ENCODE measurements at places on chromosomes 12 and 14.

- no peak for DNase-seq
These were observed 1.6 kb upstream of the CKB start for GRCh38 chr14:103524002-103524935.

GRCh38 chr12:13210236-13211190 is 14.0 kb downstream of the EMP1 start:
- no peak for DNase-seq

DNA sequence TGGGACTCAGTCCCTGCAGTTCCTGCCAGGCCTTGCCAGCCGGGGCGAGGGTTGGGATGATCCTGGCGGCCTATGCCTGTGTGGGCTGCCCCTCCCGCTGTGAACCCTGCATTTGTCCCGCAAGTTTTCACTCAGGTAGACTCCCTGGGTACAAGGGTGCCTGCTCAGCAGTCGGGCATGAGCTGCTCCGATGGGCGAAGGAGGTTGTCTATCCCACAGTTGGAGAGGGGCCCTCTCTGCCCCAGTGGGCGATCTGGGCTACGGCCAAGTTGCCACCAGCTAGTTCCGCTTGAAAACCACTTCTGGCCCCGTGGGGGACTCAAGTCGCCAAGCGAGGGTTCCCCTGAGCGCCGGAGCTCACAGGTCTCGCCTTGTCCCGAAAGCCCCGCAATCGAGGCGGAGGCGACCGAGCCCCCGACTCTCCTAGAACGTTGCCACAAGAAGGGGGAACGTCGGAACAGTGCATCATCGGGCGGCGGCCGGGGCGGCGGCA is 365 bp upstream of the TPI1 start:
- DNase-seq = no peak

GRCh38 chr14:22549324-22549962 is 39.6 kb downstream of the DAD1 start:
- DNase-seq = no peak

GRCh38 chr12:117912756-117913155 is 56.0 kb downstream of the KSR2 start:
- DNase-seq = no peak

GRCh38 chr12:90672081-90672480 is 282.9 kb downstream of the CCER1 start:
- no peak for DNase-seq

DNA sequence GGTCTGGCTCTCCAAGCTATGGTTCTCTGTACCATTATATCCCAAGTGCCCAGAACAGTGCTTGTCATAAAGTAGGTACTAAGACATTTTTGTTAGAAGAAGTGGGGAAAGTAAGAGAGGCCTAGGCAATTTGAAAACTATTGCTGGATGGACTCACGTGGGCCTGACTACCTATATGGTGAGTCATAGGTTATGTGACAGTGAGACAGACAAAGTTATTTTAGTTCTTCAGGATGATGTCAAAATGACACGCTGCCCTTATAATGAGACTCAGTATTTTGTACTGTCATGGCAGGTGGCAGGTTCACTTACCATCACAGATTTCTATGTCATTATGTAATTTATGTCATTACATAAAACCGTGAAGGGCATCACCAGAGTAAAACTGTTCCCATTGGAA is 53.1 kb downstream of the PARP11 start:
- no peak for DNase-seq

DNA sequence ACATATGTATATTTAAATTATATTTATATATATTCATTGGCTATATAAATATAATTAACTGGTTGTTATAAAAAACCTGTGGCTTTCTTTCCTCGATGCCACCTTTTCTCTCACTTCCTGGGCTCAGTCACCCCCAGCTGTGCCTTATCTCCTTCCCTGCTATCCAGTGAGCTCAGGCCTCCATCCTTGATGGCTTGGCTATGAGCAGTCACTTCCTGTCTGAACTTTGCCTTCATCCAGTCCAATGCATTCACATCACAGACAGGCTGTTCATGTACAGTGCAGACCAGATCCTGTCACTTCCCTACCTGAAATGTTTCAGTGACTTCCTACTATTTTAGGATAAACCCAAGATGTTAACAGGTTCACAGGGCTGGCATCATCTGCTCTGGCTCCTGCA is 115.3 kb upstream of the PRB2 start:
- DNase-seq = no peak

DNA sequence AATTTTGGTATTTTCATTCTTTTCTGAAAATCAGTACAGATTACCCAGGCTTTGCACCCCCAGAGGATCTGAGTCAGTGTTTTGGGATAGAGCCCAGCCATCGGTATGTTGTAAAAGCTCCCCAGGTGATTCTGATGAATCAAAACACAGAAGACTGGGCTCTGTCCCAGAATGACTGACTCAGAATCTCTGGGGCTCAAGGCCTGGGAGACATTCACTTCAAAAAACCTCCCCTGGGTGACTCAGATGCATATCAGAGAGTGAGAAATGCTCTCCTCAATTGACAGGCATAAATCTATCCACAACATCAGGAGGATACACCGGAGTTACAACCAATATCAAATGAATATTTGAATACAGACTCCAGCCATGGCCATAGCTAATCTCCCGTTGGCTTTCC is 32.6 kb downstream of the SLC35F4 start:
- no peak for DNase-seq

DNA sequence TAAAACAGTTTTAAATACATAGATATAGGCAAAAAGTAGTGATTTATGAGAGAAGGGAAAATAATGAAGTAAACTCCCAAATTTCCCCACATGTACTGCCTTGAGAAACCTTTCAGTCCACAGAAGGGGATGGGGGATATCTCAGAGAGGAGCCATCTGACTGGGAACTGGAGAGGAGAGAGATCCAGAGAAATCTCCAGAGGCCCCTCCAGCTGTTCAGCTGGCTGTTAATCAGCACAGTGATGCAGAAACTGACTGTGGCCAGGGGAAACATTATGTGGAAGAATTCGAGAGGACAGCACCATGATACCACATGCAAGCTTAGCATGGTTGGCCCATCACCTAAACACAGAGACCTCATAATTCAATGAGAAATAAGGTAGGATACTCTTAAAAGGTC is 1165.9 kb upstream of the TMEM132C start:
- no peak for DNase-seq

GRCh38 chr12:104433061-104433460 is 23.7 kb upstream of the CHST11 start:
- DNase-seq = no peak
